ENCODE measurements at places on chromosomes 5 and 9.

DNA sequence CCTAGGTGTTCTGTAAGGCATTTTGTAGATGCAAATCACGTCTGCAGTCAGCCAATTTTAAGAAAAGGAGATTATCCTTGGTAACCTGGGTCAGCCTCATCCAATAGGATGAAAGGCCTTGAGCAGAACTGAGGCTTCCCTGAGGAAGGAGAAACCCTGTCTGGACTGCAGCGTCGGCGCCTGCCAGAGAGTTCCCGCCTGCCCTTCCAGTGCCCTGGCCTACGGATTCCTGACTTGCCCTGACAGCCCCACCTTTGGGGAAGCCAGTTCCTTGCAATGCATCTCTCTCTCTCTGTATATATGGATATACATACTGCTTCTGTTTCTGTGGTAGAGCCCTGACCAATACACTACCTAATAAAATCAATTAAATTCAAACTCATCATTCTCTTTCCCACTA, 66.2 kb upstream of the RUFY1 start:
- no peak for DNase-seq

GRCh38 chr9:13274886-13275641, 4.4 kb downstream of the MPDZ start:
- no peak for DNase-seq

DNA sequence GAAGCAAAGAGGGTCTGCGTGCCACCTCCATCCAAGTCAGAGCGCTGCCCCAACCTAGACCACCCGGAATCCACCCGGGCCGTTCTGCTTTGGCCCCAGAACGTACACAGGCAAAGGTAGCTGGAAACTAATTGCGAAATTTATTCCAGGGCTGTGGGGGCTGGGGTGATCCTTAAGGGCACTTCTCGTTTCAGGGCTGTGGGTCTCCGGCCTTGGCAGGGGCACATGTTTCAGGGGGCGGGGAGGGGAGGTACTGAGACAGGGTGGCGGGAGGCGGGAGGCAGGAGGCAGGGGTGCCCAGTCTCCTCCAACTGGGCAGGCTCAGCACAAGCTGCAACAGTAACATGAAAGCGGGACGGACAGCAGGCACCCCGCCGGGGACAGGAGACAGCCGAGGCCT, 26.1 kb downstream of the NR5A1 start:
- DNase-seq = no peak

DNA sequence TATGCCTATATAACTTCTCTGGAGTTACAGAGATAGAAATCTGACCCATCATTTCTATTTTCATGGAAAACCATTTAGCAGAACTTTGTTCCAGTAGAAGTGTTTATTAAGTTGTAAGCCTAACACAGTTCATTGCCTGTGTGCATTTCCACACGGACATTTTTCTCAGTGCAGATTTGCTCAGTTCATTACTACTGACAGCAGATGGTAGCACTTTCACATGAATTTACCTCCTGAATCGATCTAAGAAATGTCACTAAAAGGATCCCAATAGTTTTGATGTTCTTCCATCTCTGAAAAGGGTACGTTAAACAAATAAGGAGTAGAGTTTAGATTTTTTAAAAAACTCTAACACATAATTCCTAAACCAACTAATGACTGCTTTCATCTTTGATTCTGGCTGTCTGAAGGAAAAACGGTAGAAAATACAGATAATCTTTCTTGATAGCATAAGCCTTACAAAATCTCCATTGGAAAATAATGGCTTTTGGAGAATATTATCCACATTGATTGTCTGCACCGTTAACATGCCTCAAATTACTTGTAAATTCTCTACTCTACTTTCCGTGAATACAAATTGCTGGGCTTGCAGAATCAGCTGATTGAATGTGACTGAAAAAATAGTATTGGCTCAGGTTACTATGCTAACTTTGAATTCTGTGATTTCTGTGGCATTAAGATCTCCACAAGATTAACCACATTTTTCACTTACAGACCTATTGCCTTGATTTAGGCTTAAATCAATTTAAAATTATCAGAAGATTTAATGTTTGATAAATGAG, 33.1 kb downstream of the RPS23 start:
- no peak for DNase-seq

DNA sequence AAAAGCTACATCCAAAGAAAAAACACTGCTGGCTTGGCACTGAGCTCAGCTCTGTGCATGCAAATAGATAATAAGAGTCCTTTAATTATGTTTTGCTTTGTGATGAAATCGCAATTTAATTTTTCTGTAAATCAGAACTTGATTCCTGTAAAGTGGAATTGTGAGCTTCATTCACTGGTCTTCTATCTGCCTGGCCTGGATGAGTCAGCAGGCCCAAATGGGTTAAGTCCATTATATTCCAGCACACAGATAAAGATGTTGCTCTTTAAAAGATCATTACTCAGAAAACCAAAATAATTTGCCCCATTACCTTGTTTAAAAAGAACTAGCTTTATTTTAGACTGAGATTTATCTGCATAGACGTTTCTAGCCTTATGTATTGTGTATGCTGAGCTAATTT, 90.4 kb downstream of the CARTPT start:
- no peak for DNase-seq

DNA sequence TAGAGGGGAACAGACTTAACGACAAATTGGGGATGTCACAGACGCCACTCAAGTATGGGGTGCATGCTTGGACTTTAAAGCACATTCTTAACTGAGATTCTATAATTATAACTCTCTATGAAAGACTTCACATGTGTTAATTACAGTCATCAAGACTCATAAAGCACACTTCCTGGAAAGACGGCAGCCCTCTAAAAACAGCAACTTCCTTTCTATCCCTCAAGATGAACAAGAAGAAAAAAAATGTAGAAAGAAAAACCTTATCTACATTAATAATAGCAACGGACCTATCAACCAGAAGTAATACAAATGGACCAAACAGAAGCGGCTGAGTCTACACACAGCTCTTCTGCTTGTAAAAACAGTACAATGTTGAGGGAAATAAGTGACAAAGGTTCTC, 21.2 kb downstream of the GNAQ start:
- DNase-seq = no peak

GRCh38 chr5:174327317-174327864, 281.9 kb downstream of the NSG2 start:
- DNase-seq = no peak

GRCh38 chr9:98994172-98995058, 50.7 kb downstream of the COL15A1 start:
- DNase-seq = no peak

DNA sequence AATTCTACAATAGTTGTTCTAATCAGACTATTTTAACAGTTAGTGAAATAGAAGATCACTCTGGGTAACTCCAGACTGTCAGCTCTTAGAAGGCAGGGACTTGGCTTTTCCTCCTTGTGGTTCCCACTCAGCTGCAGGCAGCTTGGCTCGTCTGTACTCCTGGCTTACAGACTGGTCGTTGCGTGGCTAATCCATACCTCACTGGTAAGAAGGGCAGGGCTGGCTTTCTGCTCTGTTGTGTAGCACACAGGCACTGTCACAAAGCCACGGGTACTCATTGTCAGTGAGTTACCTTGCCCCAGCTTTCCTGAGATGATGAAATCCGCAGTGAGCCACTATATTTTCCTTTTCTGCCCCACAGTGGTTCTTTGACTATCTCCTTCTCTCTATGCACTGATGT, 1.8 kb upstream of the PRLR start:
- no peak for DNase-seq

GRCh38 chr9:137836151-137836830, 41.3 kb upstream of the CACNA1B start:
- DNase-seq = no peak

GRCh38 chr9:101246691-101247090, 138.1 kb downstream of the BAAT start:
- no peak for DNase-seq

DNA sequence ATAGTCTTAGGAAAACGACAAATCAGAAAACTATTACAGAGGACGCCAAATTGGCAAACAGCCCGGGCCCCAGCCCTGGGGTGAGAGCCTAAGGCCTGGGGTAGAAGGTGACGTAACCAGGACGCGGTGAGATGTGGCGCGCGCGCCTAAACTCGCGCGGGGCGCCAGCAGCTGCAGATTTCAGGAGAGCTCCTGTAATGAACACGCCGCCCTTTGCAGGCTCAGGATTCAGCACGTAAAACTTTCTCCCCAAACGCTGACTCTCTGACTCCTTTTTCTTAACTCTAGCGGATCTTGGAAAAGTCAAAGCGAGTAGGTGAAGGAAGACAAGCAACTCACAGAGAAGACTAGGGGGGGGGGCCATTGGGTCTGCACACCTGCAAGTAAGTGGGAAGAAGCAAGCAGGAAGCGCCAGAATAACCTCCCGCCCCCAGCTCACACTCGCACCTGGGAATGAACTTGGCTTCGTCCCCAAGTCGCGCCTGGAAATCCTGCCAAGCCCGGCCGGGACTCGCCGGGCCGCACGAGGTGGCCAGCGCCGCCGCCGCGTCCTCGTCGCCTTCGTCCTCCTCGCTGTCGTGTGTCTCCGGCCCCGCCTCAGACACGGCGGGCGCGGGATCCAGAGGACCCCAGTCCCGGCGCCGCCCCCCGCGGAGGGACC, 822 bp downstream of the RASEF start:
- no peak for DNase-seq

DNA sequence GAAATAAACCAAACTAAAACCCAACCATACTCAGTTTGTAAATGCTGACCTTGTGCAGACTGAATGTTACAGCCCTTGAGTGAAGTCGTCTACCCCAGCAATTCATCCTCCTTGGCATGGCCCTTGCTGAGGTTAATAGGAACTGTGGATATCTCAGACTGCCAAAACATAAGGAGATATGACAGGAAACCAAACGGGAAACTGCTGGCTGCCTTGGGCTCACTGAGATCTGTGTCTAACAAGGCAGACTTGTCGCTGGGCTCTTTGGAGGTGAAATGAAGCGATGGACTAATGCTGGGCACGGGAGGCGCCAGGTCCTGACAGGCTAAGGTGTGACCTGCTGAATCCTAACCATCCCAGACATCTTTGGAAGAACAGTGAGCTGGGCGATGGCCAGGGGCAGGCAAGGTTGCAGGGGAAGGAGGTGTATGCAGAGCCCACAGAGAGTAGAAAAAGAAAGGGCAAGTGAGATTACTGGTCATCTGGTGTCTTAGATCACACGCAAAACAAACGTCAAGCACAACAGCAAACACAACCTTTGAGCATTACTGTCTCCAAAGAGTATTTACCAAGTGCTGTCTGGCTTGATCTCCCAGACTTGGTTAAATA, 44.6 kb upstream of the ALDH1A1 start:
- DNase-seq = no peak

GRCh38 chr9:14314929-14315874, 1.3 kb upstream of the NFIB start:
- DNase-seq = no peak

- DNase-seq = no peak
These were observed 350.3 kb downstream of the GADD45G start for GRCh38 chr9:89955144-89955543.

DNA sequence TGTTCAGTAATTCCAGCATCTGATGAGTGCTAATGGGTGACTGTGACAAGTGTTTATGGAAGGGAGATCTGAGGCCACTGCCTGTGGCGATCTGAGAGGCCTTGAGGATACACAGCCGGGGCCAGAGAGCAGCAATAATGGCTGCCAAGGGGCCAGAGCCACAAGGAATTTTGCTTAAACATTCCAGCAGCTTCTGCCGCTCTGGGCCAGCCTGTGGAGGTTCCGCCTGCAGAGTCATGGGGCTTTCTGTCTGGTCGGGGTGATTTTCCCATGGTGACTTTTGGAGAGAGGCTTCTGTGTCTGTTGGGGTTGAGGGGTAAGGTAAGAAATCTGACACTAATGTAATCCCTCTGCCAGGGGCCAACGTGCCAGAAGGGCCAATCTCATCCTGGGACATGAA, 353.5 kb downstream of the ADAMTS6 start:
- DNase-seq = no peak

GRCh38 chr5:74290634-74291241, 349.8 kb downstream of the ENC1 start:
- no peak for DNase-seq

GRCh38 chr9:116687754-116688135, 640 bp downstream of the TRIM32 start:
- DNase-seq = no peak

- no peak for DNase-seq
These were observed 7.6 kb downstream of the IFNB1 start for GRCh38 chr9:21070171-21070571.

DNA sequence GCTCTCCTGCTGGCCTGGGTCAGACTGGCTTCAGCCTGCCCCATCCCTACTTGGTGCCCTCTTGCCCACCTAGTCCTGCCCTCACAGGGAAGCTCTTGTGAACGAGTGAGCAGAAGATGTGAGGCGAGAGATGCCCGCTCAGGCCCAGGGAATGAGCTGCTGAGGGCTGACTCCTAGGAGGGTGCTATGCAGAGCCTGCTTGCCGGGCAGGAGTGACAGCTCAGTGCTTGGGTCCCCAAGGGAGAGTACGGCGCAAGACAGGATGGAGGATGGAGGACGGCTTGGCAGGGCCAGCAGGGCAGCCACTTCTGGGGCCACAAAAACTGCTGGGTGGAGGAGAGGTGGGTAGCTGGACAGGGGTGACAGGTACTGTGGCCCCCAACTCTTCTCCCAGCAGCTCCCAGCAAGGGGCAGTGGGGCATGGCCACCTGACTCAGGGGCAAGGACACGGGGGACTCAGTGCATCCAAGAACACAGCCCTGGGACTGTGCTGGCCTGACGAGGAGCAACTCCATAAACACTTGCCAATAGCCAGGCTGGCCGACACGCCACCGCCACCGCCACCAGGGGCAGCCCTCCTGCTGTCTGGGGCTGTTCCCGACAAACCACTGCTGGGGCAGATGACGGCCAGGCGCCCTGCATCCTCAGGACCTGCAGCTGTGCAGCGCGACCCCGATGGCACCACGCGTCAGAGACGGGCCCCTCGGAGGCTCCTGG, 55.6 kb upstream of the UBAC1 start:
- DNase-seq = no peak

DNA sequence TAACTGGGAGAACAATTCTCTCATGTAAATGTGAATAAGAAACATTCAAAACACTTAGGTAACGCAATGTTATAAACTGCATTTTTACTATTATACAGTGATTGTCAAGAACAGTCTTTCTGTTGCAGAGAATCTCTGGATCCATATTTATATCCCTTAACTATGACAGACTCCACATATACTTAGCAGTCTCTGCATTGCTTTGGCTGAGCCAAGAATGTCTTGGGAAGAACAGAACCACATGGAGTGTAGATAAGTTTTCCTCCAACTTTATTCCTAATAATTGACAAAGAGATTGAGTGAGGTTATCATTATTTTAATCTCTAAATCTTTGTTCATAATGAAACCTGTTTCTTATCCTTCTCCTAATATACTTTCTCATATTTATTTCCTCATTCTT, 15.6 kb upstream of the RLN1 start:
- DNase-seq = no peak

DNA sequence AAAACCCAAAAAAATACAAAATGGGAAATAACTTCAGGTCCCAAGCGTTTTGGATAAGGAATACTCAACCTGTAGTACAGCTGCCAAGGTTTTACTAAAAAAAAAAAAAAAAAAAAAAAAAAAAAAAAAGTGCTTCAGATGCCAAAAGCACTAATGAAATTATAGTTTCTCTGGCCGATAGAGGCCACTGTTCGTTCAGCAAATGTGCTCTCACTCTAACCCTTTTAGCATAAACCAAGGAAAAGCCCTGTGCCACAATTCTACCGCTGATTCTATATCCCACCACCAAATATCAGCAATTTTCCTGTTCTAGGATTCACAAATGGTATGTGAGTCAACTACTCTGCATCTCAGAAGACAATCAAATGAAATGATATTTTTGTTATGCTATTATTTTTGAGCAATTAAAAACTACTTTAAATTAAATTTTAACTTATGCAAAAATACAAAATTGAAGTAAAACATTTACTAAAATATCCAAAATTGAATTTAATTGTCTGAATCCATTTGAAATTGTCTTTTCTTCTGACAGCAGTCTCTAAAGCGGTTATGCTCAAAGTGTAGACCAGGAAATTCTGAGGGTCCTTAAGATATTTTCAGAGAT, 79.8 kb downstream of the RICTOR start:
- no peak for DNase-seq

Measured in activated naive CD4-positive, alpha-beta T cell (primary cell).